Uterus (tissue), 4 donors: ENCODE measurements at places on chromosomes 3 and 15. TPM values are rescaled to one million over a fixed set of nuclear protein-coding genes. Genes with fewer than 3 reads are reported as not detected.

The ARL8B gene
- 61.0 TPM for total RNA-seq

The LPP gene
- 896 TPM for total RNA-seq

The SPTBN5 gene
- total RNA-seq: 0.61 TPM

DNA sequence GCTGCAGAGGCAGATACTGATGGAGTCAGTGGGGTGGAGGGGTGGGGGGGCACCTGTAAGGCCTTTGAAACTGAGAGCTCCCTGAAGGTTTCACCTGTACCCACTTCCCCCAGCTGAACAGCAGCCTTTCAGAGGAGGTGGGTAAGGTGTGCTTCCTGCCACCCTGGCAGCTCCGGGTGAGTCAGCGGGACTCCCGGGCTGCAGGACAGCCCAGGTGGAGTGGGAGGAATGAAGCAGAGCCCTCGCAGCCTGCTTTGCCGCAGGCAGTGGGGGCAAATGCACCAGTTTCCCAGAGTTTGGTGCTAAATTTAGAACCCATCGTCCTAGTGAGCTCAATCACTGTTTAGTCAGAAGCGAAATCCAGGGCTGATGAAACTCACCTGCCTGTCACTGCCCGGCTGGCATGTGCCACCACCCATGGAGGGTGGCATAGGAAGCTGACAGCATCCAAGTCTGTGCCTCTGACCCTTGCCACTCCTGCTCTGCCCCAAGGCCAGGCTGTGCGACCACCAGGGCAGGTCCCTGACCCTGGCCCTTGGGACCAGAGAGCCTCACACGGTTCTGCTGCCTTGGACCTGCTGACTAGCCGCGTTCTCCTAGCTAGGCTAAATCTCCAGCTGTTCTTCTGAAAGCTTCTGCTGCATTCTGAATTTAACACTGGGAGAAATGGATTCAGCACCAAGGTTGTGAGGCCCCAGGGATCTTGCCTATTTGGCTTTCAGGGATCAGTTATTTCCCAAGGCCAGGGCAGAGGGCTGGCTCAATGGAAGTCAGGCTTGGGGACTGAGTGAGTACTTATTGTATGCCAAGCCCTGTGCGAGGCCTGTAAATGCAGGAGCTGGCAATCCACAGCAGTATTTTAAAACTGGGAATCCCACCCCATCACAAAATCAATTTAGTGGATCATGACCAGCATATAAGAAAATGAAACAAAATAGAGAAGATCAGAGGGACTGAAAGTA is 67.3 kb upstream of the RASGRF1 start:
- no peak overlapping the region for H3K27ac ChIP-seq
- DNase-seq: no peak
- no peaks in the 10 kb centered on the region for H3K4me1 ChIP-seq
- no peak overlapping the region for H3K4me3 ChIP-seq

DNA sequence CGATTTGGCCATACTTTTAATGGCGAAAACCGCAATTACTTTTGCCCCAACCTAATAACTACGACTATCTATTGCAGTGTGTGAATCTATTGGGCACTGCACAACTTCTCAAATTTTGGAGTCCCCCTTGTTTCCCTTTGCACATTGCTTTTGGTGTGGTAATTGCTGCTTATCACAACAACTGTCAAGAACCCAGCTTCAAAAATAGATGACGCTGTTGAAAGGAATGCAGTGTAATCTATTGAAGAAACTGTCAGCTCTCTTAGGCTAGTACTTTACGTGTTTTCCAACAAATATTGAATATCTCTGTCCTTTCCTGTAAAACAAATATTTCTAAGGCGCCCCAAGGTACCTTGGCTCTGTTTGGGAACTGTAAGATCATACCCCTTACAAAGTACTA is 222.8 kb upstream of the UBE2E2 start:
- H3K4me3 ChIP-seq: no peak overlapping the region
- DNase-seq: no peak
- H3K4me1 ChIP-seq: no peaks in the 10 kb centered on the region
- H3K36me3 ChIP-seq: no peaks in the 10 kb centered on the region
- no peaks in the 10 kb centered on the region for H3K27me3 ChIP-seq

- no peaks in the 10 kb centered on the region for H3K27me3 ChIP-seq
- H3K4me3 ChIP-seq: no peak overlapping the region
- H3K4me1 ChIP-seq: no peaks in the 10 kb centered on the region
- no peaks in the 10 kb centered on the region for H3K36me3 ChIP-seq
- DNase-seq: no peak
These were observed 13.6 kb downstream of the VPS39 start for GRCh38 chr15:42194513-42194912.

GRCh38 chr3:45657853-45658252 is 31.3 kb upstream of the SACM1L start:
- no peak overlapping the region for H3K4me3 ChIP-seq
- no peak for DNase-seq
- H3K27ac ChIP-seq: no peak overlapping the region
- peaks cover 5% of the 10 kb centered on the region for H3K4me1 ChIP-seq
- H3K36me3 ChIP-seq: no peaks in the 10 kb centered on the region
- H3K27me3 ChIP-seq: no peaks in the 10 kb centered on the region

DNA sequence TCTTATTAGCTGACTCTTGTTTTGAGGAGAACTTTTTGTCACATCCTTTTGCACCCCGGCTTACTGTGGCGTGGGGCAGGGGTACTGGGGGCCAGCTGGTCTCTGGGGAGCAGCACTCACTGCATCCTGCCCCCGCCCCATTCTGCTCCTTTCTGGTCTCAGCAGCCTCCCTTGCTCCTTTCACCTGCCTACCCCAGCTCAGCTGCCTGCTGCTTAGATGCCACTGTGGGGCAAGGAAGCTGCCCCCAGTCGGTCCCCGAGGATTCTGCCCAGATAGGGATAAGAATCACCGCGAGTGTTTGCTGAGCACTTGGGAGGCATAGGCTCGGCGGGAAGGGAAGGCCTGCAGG is 32.0 kb downstream of the APBA2 start:
- no peaks in the 10 kb centered on the region for H3K36me3 ChIP-seq
- H3K4me1 ChIP-seq: no peaks in the 10 kb centered on the region
- no peak overlapping the region for H3K4me3 ChIP-seq
- H3K27me3 ChIP-seq: no peaks in the 10 kb centered on the region
- DNase-seq: no peak
